ENCODE measurements at places on chromosomes 1 and 21.

- peak; percentile 59 for DNase-seq
Measured at GRCh38 chr21:44949779-44950198, 10.0 kb downstream of the SLX9 start.

GRCh38 chr21:46038871-46039397 lies 57.4 kb downstream of the COL6A1 start:
- DNase-seq, result peak; percentile 63

DNA sequence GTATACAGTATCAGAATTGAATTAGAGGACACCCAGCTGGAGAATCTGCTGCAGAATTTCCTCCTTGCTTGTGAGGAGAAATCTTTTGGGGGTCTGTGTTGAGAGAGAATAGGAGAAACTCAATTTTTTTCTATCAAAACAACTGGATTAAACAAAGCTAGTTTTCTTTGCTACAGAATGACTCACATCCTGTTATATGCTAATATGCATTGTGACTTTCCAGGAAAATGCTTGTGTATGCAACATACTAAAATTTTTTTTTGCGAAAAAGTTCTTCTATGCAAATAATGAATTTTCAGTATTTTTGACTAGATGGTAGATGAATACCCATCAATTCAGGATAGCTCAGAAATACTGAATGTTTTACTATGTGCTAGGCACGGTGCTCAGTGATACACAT lies 2.2 kb downstream of the VAMP4 start:
- peak; percentile 29 for DNase-seq

DNA sequence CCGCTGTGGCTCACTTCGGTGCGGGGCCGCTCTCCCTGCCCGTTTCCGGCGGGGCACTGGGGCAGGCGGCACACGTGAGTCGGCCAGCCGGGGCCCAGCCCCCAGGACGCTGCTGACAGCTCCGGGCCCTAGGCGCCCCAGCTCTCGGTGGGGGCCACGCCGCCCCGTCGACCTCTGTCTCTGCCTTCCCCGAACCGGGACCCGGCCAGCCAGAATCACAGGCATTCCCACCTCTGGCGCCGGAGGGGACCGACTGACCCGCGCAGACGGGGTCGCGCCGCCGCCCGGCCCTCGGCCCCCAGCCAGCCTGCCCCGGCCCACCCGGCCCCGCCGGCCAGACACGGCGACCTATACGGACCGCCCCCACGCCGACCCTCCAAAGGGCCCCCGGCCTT lies 755 bp downstream of the SCMH1 start:
- peak; percentile 34 for DNase-seq

DNA sequence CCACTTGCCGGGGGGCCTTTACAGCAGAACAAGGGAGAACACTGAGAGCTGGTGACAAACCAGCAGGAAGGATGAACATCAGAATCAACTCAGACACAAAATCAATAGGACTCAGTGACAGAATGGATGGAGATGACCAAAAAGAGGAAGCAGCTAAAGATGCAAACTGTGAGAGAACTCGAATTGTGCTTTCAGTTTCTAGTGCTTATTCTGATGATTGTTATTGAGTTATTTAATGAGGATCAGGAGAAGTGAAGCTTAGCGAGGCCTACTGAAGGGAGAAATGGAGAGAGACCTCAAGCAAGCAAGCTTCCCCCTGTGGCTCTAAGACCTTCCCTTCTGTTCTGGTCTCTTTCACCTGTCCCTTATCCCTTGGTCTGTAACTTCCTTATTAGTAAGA lies 30.3 kb upstream of the TMEM125 start:
- DNase-seq, result no peak

GRCh38 chr1:20657024-20657423 lies 4.1 kb downstream of the DDOST start:
- no peak for DNase-seq

DNA sequence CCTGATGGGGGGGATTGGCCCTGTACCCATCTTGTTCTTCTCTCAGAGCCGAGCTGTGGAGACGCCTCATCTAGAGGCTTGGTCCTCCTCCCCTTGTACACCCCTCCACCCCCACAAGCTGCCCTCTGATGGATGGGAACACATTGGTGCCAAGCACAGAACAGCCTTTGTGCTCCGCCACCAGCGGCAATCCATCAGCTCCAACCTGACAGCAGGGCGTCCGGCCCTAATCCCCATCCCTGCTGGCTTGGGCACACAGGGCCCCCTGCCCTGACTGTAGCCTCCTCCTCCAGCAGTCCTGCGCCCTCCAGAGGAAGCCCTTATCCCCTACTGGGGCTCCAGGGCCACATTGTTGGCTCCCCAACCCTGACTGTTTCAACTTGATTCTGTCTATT lies 3.8 kb upstream of the MYOG start:
- no peak for DNase-seq

- no peak for DNase-seq
Measured at GRCh38 chr1:12708396-12709090, 7.4 kb upstream of the AADACL3 start.

- DNase-seq, result no peak
Measured at GRCh38 chr1:23177031-23177430, 8.4 kb upstream of the LUZP1 start.

- no peak for DNase-seq
Measured at GRCh38 chr1:221728037-221728505, 13.8 kb downstream of the DUSP10 start.

DNA sequence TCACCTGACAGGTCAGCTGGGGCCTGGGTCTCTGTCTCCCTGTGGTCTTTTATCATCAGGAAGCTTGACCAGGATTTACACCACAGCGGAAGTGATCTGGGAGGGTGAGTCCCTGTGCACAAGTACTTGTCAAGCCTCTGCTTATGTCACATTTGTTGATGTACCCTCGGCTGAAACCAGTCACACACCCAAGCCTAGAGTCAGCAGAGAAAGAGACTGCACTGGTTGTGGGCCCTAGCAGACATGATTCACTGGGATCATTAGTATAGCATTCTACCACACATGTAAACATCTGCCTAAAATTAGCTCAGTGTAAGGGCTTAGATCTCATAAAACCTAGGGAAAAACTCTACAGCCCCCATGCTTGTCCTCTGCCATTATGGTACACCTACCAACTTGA lies 79.3 kb upstream of the LAMC2 start:
- DNase-seq, result peak; percentile 39

DNA sequence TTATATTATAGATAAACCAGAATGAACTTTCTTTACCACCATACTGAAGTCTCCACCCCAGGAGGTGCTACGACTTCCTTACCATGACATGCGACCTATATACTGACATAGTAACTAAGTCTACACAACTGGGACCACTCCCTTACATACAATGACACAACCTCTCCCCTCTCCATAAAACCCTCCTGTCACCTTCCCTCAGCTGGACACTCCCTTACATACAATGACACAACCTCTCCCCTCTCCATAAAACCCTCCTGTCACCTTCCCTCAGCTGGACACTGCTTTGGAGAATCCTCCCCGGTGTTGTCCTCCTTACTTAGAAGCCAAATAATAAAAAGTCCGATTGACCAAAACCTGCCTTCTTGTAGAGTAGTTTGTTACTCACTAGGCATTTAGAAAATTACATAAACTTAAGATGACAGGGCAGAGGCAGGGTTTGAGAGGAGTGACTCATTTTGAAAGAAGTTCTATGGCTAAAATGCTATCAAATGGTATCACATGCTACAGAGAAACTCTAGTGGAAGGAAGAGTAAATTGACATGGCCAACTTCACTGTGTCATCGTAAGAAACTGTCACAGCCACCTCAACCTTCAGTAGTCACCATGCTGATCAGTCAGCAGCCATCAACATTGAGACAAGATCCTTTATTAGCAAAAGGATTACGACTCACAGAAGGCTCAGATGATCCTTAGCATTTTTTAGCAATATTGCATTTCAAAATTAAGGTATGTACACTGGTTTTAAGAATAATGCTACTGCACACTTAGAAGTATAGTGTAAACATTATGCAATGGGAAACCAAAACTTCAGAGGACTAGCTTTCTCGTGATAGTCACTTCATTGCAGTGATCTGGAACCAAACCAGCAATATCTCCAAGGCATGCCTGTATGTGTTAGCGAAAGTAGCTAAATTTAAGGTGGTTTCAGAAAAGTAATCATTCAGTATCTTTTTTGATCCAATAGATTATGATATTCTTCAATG lies 56.4 kb downstream of the AHCTF1 start:
- DNase-seq, result peak; percentile 70

DNA sequence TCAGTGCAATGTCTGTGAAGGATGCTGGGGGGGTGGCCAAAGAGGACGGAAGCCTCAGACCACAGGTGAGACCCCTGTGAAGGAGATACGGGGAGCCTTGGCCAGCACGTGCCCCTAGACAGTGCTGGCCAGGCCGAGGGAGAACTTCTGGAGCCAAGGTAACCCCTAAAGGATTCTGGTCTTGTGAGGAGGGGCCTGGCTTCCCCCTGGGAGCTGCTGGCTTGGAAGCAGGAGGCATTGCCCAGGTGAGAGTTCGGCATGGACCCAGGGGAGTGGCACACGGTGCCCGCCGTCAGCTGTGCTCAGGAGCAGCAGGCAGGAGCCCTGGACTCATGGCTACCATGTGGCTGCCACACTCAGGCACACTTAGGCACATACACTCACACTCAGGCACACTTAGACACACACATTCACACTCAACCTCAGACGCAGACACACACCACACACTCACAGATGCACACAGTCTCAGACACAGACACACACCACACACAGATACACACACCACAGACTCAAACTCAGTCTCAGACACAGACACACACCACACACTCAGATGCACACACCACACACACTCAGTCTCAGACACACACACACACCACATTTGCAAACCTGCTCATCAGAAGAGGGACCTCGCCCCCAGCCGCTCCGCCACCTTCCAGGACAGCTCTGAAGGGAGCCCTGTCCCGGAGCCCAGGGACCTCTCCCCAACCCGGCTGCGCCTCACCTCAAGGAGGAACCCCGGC lies 1.1 kb upstream of the COL6A2 start:
- DNase-seq, result no peak

- DNase-seq, result peak; percentile 99
Measured at GRCh38 chr1:14486401-14487201, 111.9 kb upstream of the KAZN start.

- DNase-seq, result peak; percentile 86
Measured at GRCh38 chr1:219582296-219582695, 30.6 kb downstream of the ZC3H11B start.

- no peak for DNase-seq
Measured at GRCh38 chr1:228316589-228317387, 89.8 kb downstream of the TRIM11 start.

All from fibroblast of skin of right quadriceps (primary cell).